Stimulated activated naive CD4-positive, alpha-beta T cell treated with Interleukin-2 at 50 U/mL for 16 hours (primary cell): ENCODE measurements at places on chromosomes 4 and X.

DNA sequence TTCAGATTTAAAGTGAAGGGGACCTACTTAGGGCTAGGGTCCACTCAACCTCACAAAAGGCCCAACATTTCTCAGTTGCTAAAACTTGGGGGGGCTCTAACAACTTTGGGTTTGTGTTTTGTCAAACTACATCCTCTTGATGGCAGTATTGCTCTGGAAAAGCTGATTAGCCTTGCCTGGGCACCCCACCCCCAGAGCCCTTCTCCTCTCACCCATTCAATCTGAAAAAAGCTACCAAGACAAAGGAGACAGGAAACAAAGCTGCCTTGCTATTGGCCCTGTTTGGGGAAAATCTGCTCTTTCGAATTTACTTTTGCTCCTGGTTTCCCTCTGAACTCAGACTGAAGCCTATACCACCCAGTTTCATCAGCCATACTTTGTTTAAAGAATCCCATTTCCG lies 195.2 kb upstream of the STK26 start:
- peak; percentile 13 for DNase-seq

- no peak for DNase-seq
Measured at GRCh38 chr4:109721033-109721432, 8.8 kb downstream of the PLA2G12A start.

DNA sequence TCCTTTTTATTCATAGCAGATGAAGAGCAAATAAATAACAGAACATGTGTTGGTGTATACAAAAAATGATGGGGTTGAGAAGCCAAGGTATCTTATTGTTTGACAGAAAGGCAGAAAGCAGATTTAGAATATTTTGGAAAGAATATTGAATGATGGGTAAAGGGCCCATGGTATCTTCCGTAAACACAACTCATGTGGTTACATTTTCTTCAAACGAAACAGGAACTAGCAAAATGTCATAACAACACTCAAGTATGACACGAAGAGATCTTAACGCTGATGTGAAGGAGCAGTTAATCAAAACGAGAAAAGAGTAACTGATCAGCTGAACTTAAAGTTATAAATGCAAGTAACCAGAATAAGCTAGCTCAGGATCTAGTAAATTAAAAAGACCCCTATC lies 195.7 kb upstream of the GK2 start:
- no peak for DNase-seq

DNA sequence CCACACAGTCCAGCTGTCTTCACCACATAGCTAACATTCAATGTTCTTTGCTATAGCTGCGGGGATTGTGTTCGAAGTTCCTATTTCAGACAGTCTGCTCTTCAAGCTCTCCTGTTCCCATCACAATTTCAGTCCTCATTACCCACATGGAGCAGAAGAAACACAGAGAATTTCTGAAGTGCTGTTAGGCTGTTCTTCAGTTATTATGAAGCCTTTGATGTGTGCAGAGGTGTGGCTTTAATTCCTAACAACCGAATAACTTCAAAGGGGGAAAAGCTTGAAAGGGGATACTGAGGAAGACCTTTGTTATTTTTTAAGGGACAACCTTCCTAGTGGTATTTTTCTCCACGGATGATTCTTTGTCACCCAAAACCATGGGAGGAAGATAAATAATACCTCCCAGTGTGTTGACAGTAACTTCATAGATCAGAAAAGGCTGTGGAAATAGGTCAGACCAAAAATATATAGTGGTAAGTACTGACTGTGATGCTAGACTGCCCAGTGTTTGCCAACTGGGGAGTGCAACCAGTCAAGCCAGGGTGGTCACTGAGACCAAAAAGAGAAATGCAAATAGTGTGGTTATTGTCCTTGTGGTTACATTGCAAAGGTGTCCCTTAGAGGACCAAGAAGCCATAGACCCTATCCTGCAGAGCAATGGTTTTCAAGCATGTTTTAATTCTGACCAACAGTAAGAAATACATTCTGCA lies 52.1 kb downstream of the PRKG2 start:
- DNase-seq = no peak

DNA sequence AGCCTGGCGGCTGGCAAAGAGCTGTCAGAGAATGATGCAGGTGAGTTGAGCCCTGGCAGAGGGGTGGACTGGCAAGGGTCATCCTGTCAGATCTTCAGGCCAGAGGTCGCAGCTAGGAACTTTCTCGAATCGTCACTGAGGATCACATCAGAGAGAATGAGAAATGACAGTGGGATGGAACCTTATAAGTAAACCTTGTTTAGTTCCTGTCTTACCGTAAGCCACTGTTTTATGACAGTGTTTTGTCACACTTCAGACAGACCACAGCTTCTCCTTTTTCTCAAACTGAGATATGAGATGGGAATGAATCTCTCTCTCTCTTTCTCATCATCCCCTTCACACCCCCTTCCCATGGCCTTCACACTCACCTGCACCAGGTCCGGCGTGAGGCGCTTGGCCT lies 9.3 kb downstream of the DIPK2B start:
- no peak for DNase-seq

DNA sequence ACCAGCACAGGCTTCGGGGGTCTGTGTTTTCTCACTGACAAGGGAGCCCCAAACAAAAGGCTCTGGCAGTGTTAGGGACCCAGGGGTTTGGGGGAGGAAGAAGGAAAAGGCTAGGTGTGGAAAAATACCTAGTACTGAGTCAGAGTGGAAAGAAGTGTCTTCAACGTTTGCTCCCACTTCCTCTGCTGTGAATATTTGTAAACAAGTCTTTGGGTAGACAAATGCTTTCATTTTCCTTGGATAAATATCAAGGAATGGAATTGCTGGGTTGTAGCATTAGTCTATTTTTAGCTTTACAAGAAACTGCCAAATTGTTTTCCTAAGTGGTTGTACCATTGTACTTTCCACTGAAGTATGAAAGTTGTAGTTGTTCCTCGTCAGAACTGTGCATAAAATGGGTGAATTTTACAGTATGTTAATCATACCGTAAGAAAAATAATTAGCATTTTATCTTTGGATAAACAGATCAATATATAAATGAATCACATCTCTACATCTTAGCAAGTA lies 17.4 kb downstream of the COL4A5 start:
- DNase-seq = no peak
